ENCODE measurements at places on chromosomes 12 and 14.
A peak's percentile ranks its signal among the peaks of the same experiment; 100 is the strongest.

- DNase-seq = no peak
Observed at GRCh38 chr12:26028953-26029735, 70.7 kb downstream of the RASSF8 start.

DNA sequence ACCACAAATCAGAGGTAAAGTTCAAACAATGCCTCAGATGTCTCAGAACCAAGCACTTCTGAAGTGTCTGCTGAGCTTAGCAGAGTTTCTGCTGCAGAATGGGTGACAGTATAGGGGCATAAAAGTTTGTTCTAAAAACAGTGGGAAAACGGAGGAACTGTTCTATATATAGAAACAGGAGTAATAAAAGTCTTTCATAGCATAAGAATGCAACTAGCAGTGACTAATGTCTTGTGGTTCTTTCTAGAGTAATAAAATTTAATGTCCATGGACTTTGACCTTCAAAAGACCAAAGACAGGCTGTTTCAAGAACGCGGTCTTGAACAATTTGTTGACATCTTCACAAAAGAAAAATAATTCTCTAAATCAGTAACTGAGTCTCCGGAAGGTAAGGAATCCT lies 107.5 kb upstream of the FAR2 start:
- no peak for DNase-seq

- DNase-seq = no peak
Observed at GRCh38 chr14:97456958-97457357, 659.8 kb downstream of the VRK1 start.

- no peak for DNase-seq
Observed at GRCh38 chr12:83016991-83017390, 330.3 kb downstream of the TMTC2 start.

DNA sequence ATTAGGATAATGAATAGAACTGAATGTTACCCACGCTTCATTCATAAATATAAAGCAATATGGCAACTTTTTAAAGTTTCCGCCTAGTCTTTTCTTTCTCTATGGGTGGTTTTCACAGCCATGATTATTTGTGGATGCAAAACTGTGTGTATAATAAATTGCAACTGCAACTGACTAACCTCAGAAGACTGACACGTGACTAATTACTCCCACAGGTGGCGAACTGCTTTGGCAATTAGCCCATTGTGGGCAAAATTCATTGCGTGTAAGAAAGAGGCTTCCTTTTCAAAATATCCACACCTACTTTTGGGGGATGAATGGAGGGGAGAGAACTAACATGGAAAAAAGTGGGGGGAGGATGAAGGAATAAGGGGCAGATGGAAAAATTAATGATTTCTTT lies 79.0 kb downstream of the SLC25A21 start:
- DNase-seq = peak; percentile 2

- no peak for DNase-seq
Observed at GRCh38 chr12:120089796-120090195, 26.8 kb downstream of the RAB35 start.

DNA sequence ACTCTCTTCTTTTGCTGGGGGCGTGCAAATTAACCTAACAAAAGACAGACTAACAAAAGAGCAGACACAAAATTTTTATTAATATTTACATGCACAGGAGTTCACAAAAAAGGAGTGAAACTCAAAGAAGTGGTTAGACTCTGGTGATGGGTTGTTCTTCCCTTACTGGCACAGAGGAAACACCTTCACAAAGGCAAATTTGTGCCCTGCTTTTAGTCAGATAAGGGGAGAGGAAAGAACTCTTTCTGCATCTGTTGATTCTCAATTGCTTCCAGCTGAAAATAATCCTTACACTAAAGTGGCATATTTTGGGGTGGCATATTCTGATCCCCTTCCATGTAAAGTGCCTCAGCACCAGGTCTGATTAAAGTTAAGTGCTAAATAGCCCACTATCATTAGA lies 190.2 kb upstream of the AMIGO2 start:
- DNase-seq = no peak

- DNase-seq = no peak
Observed at GRCh38 chr12:14779834-14780233, 23.4 kb downstream of the WBP11 start.

- DNase-seq = no peak
Observed at GRCh38 chr14:23645812-23646647, 9.9 kb downstream of the DHRS2 start.

DNA sequence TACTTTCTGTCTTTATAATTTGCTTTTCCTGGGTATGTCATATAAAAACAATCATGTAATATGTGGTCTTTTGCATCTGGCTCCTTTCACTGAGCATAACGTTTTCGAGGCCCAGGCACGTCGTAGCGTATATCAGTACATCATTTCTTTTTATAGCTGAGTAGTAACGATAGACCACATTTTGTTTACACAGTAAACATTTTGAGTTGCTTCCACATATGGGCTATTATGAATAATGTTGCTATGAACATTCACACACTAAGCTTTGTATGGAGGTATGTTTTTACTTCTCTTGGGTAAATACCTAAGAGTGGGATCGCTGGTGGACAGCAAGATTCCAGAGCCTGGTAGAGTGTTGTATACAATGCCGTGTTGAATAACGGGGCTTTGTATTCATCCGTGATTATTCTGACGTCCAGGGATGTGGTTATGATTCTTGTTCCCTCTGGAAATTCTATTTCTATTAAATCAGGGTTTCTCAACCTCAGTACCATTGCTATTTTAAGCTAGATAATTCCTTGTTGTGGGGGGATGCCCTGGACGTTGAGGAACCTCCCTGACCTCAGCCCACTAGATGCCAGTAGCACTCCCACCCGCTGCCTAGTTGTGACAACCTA lies 38.9 kb upstream of the CIT start:
- DNase-seq = no peak

GRCh38 chr14:23147676-23148075 lies 28.6 kb upstream of the CEBPE start:
- peak; percentile 52 for DNase-seq

DNA sequence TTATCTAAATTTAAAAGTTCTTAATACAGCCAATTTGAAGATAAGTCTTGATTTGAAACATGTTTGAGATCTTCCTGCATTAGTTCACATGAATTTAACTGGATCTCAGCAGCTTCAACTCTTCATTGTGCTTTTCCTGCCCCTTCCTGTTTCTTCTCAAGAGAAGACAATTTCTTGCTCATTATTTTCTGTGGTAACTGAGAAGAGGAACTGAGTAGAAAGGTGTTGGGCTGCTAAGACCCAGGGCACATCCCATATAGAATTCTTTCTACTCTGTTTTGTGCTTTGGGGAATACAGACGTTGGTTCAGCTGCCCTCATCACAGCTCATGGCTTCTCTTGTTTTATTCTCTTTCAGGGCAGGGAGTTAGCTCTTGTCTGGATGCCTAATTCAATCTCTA lies 110.2 kb downstream of the SNAPC1 start:
- no peak for DNase-seq

DNA sequence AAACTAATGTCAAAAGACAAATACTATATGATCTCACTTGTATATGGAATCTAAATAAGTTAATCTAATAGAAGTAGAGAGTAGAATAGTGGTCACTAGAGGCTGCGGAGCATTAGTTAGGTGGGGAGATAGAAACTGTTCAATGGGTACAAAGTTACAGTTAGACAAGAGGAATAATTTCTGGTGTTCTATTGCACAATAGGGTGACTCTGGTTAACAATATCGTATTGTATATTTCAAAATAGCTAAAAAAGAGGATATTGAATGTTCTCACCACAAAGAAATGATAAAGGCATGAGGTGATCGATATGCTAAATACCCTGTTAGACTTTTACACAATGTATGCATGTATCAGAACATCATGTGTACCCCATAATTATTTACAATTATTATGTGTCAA lies 42.9 kb downstream of the IGF1 start:
- no peak for DNase-seq

All from retinal pigment epithelial cell (primary cell).